MCF 10A (cell line): ENCODE measurements at places on chromosomes 13 and 19.
A peak's percentile ranks its signal among the peaks of the same experiment; 100 is the strongest.

- H3K4me1 ChIP-seq: no peaks in the 10 kb centered on the region
- DNase-seq: no peak
- H3K27ac ChIP-seq: no peak overlapping the region
Observed at GRCh38 chr13:26834646-26835045, 74.1 kb upstream of the GPR12 start.

DNA sequence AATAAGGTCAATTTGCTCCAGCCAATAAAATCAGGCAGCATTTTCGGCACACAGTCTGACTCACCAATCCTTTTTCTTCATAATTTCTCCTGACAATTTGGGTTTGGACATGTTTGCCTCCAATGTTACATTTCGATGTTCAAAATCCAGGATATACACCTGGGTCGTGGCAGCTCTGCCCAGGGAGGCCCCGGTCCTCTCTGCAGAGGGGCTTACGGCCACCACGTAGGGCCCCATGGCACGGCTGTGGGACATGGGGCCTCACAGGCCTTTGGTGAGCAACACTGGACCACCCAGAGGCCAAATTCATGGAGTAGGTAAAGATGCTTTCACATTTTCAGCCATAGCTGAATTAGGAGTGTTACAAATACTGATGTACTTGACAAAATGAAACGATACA lies 25.4 kb downstream of the IRS2 start:
- no peak for DNase-seq
- H3K36me3 ChIP-seq: peaks cover 74% of the 10 kb centered on the region
- H3K4me1 ChIP-seq: peaks cover 50% of the 10 kb centered on the region
- H3K27ac ChIP-seq: no peak overlapping the region
- H3K4me3 ChIP-seq: no peak overlapping the region

- H3K27me3 ChIP-seq: no peaks in the 10 kb centered on the region
- no peaks in the 10 kb centered on the region for H3K4me1 ChIP-seq
- no peak for DNase-seq
- H3K27ac ChIP-seq: no peak overlapping the region
- H3K36me3 ChIP-seq: peaks cover 6% of the 10 kb centered on the region
- no peak overlapping the region for H3K4me3 ChIP-seq
Observed at GRCh38 chr13:61029064-61029463, 386.6 kb downstream of the PCDH20 start.

GRCh38 chr13:31530922-31531321 lies 208.4 kb upstream of the RXFP2 start:
- H3K27me3 ChIP-seq: peaks cover 52% of the 10 kb centered on the region
- no peak for DNase-seq
- H3K36me3 ChIP-seq: no peaks in the 10 kb centered on the region
- H3K4me3 ChIP-seq: no peak overlapping the region
- H3K4me1 ChIP-seq: no peaks in the 10 kb centered on the region

- peaks cover 7% of the 10 kb centered on the region for H3K4me1 ChIP-seq
- no peaks in the 10 kb centered on the region for H3K36me3 ChIP-seq
- no peak overlapping the region for H3K4me3 ChIP-seq
- no peaks in the 10 kb centered on the region for H3K27me3 ChIP-seq
- DNase-seq: no peak
- H3K27ac ChIP-seq: no peak overlapping the region
Observed at GRCh38 chr13:97333983-97334382, 100.0 kb upstream of the RAP2A start.

DNA sequence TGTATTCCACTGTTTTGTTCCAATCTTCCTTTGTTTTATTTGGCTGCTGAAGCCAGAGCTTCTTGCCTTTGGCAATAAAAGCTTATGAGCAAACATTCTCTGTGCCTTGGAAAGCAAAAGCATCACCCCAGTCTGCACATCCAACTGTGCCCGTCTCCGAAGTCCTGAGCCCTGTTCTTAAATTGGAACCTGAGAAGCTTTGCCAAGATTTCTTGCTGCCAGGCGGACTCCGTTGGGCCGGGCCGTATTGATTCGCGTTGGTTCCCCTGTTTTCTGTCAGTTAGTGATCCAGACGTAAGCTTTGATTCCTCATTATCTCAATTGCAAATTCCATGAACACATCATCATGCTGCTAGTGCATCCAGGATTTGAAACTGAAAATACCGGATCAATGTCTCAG lies 793.0 kb downstream of the OLFM4 start:
- H3K36me3 ChIP-seq: no peaks in the 10 kb centered on the region
- no peaks in the 10 kb centered on the region for H3K4me1 ChIP-seq
- peaks cover 29% of the 10 kb centered on the region for H3K27me3 ChIP-seq
- no peak overlapping the region for H3K27ac ChIP-seq
- peak; percentile 14 for DNase-seq

DNA sequence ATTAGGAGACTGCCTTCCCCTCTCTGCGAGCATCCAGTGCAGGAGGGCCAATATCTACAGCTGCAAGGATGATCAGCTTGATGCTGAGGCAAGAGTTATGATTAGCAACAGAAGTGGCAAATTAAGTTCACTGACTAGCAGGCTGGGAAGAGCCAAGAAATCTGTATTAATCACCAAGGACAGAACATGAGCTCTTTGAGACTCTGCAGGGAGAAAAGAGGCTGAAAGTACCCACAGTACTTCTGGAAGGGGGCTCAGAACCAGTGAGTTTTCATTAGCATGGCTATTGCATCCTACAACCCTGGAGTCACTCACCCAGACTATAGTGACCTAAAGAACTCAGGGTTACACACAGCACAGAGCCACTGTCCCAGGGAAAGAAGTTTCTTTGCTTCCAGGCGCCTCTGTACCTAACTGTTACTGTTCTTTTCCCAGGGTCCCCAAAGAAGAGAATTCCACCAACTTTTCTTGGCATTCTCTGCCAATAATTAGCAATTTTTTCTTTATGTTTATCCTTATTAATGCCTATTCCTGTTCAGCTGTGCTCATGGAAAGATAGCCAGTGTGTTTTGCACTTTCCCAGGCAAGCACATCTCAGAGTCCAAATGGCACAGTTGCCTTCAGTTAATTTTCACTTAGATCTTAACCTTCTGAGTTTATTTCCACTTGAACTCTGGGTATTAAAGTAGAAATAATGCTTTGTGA lies 25.8 kb upstream of the MEDAG start:
- no peaks in the 10 kb centered on the region for H3K36me3 ChIP-seq
- H3K27me3 ChIP-seq: no peaks in the 10 kb centered on the region
- no peak for DNase-seq
- H3K4me1 ChIP-seq: peaks cover 9% of the 10 kb centered on the region
- H3K4me3 ChIP-seq: no peak overlapping the region

DNA sequence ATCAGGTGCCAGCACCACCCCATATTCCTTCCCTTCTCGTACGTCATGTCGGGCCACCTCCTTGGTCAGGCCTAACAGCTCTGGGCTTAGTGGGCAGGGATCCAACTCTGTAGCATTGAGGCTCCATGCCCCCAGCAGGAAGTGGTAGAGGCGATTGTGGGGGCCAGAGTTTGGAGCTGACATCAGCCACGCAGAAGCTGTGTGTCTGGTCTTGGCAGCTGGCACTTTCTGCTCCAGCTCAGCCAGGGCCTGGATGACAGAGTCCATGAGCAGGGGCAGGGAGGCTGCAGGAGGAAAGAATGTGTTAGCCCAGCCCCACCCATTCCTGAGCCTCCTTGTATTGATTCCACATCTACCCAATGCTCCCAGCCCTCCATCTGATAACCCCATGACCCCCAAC lies 3.0 kb downstream of the PGLYRP2 start:
- H3K27ac ChIP-seq: no peak overlapping the region
- H3K36me3 ChIP-seq: no peaks in the 10 kb centered on the region
- no peaks in the 10 kb centered on the region for H3K4me1 ChIP-seq
- no peaks in the 10 kb centered on the region for H3K27me3 ChIP-seq
- H3K4me3 ChIP-seq: no peak overlapping the region

- no peaks in the 10 kb centered on the region for H3K36me3 ChIP-seq
- H3K4me1 ChIP-seq: peaks cover 22% of the 10 kb centered on the region
- H3K27ac ChIP-seq: peak overlapping the region; percentile 82
- H3K27me3 ChIP-seq: no peaks in the 10 kb centered on the region
Observed at GRCh38 chr13:20360041-20360491, 127.9 kb upstream of the GJB6 start.

- no peaks in the 10 kb centered on the region for H3K4me1 ChIP-seq
- no peak overlapping the region for H3K27ac ChIP-seq
- peaks cover 32% of the 10 kb centered on the region for H3K27me3 ChIP-seq
- no peaks in the 10 kb centered on the region for H3K36me3 ChIP-seq
- DNase-seq: no peak
- no peak overlapping the region for H3K4me3 ChIP-seq
Observed at GRCh38 chr13:46334035-46334822, 52.8 kb downstream of the RUBCNL start.

DNA sequence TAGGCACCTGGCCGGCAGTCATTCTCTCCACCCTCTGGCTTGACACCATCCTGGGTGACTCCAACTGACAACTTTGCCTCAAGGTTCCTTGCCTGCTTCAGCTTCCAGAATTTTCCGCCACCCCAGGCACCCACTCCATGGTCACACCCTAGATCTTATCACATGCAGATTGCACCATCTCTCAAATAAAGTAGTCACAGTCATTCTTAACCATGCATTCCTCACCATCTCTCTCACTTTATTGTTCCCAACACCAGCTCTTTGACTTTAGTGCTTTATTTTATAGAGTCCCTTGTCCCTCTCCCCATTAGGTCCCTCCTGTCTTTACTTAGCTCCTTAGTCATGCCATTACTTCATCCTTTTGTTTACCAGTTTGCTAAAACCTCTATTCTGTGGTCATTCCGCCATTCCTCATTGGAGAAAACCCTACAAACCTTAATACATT lies 351.7 kb downstream of the SPRY2 start:
- peak overlapping the region; percentile 7 for H3K4me3 ChIP-seq
- H3K27ac ChIP-seq: peak overlapping the region; percentile 20
- no peaks in the 10 kb centered on the region for H3K27me3 ChIP-seq
- DNase-seq: no peak
- H3K4me1 ChIP-seq: peaks cover 46% of the 10 kb centered on the region
- H3K36me3 ChIP-seq: no peaks in the 10 kb centered on the region

GRCh38 chr13:103187721-103188156 lies 121.5 kb upstream of the SLC10A2 start:
- H3K4me1 ChIP-seq: peaks cover 6% of the 10 kb centered on the region
- H3K36me3 ChIP-seq: no peaks in the 10 kb centered on the region
- no peak overlapping the region for H3K27ac ChIP-seq
- no peak overlapping the region for H3K4me3 ChIP-seq
- no peak for DNase-seq
- H3K27me3 ChIP-seq: no peaks in the 10 kb centered on the region

DNA sequence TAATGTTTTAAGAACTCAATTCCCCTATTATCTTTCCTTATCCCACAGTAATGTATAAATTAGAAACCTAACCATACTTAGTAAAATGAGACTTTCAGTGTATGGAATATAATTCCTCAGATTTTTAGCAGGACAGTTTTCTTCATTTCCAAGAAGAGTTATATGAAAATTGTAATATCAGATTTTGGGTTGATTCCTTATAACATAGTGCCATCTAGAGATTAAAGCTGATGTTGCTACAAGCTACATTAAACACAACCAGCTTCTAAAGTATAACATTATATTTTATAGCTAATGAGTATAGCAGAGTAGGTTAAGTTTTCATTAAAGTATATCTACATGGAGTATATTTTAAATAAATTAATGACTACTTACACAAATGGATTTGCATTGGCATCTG lies 99.7 kb upstream of the MIR17HG start:
- H3K27ac ChIP-seq: no peak overlapping the region
- H3K27me3 ChIP-seq: peaks cover 78% of the 10 kb centered on the region
- no peaks in the 10 kb centered on the region for H3K4me1 ChIP-seq

DNA sequence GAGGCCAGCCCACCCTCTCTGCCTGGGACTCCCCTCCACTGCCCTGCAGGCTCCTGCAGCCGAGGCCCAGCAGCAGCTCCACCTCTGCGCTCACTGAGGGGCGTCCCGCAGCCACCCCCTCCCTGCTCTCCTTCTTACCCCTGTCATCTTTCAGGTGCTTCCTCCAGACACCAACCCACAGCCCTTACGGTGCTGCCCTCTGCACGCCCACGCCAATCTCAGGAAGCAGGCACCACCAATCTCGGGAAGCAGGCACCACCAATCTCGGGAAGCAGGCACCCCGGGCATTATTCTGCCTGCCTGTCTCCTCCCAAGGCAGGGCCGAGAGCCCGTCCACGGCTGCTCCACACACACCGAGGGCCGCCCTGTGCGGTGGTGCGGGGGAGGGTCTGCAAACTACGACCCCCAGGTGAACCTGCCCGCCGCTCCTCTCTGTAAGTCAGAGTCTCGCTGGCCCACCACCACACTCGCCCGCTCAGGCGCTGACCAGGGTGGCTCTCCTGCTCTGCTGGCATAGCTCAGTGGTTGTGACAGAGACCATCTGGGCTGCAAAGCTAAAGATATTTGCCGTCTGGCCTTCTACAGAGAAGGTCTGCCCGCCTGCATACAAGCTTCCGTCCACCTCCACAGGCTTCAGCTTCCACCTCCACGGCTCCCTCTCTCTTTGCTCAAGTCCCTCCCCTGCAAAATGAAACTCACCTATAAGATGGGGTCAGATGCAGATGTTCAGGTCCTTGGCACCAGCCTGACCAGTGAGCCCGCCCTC lies 2.9 kb downstream of the LSM7 start:
- peaks cover 47% of the 10 kb centered on the region for H3K36me3 ChIP-seq
- DNase-seq: no peak
- no peak overlapping the region for H3K4me3 ChIP-seq
- no peaks in the 10 kb centered on the region for H3K27me3 ChIP-seq
- H3K27ac ChIP-seq: no peak overlapping the region
- H3K4me1 ChIP-seq: peaks cover 26% of the 10 kb centered on the region

GRCh38 chr13:32135655-32136054 lies 104.1 kb downstream of the FRY start:
- no peak for DNase-seq
- H3K36me3 ChIP-seq: no peaks in the 10 kb centered on the region
- no peaks in the 10 kb centered on the region for H3K27me3 ChIP-seq
- H3K27ac ChIP-seq: no peak overlapping the region
- no peak overlapping the region for H3K4me3 ChIP-seq

GRCh38 chr19:35946203-35946602 lies 10.0 kb downstream of the LRFN3 start:
- no peaks in the 10 kb centered on the region for H3K27me3 ChIP-seq
- no peak overlapping the region for H3K4me3 ChIP-seq
- peaks cover 3% of the 10 kb centered on the region for H3K4me1 ChIP-seq
- peaks cover 8% of the 10 kb centered on the region for H3K36me3 ChIP-seq

DNA sequence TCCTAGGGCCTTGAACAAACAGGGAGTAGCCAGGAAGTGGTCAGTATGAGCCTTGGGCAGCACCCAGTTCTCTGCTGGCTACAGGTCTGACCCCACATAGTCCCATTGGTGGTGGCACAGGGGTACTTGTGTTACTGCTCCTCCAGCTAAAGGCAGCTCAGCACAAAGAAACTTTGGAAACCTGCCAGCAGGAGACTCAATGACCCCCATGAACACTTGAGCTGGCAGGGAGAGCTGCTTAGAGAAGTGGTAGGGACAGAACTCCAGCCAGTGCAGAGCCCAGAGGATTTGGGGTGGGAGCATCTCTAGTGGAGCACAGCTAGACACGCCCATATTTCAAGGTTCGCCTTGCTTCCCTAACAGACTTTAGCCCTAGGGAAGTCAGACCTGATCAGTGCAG lies 10.4 kb upstream of the ZNF586 start:
- H3K27me3 ChIP-seq: no peaks in the 10 kb centered on the region
- DNase-seq: no peak
- H3K27ac ChIP-seq: no peak overlapping the region

GRCh38 chr13:41002606-41003005 lies 16.5 kb downstream of the ELF1 start:
- H3K36me3 ChIP-seq: peaks cover 16% of the 10 kb centered on the region
- peaks cover 45% of the 10 kb centered on the region for H3K4me1 ChIP-seq
- no peaks in the 10 kb centered on the region for H3K27me3 ChIP-seq
- no peak overlapping the region for H3K4me3 ChIP-seq
- H3K27ac ChIP-seq: no peak overlapping the region
- no peak for DNase-seq

GRCh38 chr13:33367926-33368325 lies 82.4 kb upstream of the STARD13 start:
- H3K27me3 ChIP-seq: no peaks in the 10 kb centered on the region
- no peak overlapping the region for H3K4me3 ChIP-seq
- no peaks in the 10 kb centered on the region for H3K36me3 ChIP-seq
- H3K4me1 ChIP-seq: no peaks in the 10 kb centered on the region
- DNase-seq: no peak
